ENCODE measurements at places on chromosomes 5 and 9.

GRCh38 chr5:135386886-135387628, 12.0 kb downstream of the MACROH2A1 start:
- DNase-seq: no peak

DNA sequence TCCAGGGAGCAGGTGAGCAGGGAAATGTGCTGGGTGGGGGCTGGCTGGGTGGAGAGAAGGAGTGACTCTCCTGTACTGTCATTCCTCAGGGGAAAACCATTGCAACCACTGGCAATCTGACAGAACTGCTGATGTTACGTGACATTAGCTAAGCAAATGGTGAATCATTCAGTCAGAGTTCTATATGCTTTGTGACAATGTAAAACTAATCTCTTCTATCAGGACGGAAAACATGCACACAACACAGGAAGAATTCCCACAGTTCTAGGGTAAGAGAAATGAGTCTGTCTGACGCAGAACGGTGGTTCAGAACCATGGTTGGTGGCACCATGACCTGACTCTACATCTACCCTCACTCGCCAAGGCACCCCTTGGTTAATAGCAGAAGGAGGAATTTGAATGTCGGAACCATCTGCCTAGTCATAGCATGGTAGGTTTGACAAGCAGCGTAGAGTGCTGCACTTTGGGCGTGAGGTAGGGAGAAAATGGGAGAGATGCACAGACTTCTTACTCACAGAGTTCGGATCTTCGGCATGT, 243.6 kb upstream of the PANK3 start:
- no peak for DNase-seq

DNA sequence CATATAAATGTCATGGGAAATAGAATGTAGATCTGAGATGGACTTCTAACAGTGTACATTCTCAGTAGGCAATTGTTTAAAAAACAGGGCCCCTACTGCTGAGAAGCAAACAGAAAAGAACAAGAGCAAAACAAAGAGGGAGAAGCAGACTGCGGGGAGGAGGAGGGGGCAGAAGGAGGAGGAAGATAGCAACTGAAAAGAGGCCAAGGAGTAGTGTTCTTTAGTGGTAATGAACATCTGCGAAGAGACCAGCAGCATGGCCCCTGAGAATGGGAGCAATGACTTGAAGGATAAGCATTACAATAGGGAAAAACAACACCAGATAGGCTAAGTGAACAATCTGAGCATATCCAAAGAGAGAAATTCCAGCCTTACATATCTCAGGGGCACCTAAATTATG, 36.8 kb downstream of the HAPLN1 start:
- no peak for DNase-seq

- peak; percentile 54 for DNase-seq
Observed at GRCh38 chr5:108727236-108727650, 20.5 kb upstream of the FER start.

- no peak for DNase-seq
Observed at GRCh38 chr9:11064909-11065308, 452.1 kb upstream of the PTPRD start.

- DNase-seq: no peak
Observed at GRCh38 chr5:122896598-122897282, 51.3 kb downstream of the SNX24 start.

GRCh38 chr9:16184964-16185646, 632.3 kb downstream of the CCDC171 start:
- DNase-seq: no peak

GRCh38 chr5:126490167-126490940, 67.1 kb downstream of the GRAMD2B start:
- DNase-seq: no peak

- no peak for DNase-seq
Observed at GRCh38 chr9:133534346-133535291, at the start of gene ADAMTSL2. ADAMTSL2 (plus strand) TSS chr9:133534704; CDS start chr9:133536713, 2,009 bp downstream.

GRCh38 chr5:100165309-100165708, 369.9 kb upstream of the FAM174A start:
- DNase-seq: no peak

DNA sequence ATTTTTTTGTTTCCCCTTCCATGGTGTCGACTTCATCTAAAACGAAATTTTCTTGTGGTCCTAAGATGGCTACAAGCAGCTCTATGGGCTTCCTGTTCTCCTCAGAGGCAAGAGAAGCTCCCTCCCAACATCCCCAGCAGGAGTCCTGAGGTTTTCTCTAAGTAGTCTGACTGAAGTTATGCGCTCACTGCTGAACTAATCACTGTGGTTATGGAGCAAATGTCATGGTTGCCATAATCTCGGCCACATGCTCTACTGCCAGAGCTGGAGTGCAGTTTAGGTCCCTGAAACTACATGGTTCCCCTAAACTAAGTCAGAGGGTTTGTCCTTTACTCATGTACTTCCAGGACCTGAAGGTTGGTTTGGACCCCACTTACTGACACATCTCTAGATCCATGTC, 68.0 kb upstream of the MAMDC2 start:
- no peak for DNase-seq

DNA sequence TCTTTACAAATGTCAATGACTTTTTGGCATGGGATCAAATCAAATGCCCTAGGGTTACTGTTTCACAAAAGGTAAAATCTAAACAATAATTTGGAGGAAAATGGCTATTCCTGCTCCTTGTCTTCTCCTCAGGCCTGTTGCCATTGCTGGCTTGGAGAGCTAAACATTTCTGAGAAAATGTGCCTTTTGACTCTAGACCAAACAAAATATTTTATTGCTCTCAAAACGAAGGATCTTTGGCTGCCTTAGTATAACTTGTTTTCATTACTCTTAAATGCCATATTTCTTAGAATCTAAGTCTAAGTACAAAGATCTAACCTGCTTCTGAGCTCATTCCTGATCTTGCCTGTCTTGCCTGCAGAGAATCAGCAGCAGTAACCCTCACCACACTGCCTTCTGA, 116.6 kb downstream of the MUSK start:
- DNase-seq: no peak

DNA sequence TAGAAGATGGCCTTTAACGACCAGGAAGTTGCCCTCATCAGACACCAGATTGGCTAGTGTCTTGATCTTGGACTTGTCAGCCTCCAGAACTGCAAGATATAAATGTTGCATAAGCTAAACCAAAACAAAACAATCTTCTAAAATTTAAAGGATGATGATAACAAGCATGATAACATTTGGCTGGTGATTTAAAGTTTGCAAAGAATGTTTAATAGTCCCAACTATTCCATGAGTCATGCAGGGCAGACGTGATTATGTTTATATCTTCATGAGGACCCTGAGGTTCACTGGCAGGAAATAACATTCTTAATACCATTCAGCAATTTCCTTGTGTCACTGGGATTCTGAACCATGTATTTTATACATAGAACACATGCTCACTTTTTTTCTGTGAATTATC, 319.8 kb downstream of the HCN1 start:
- no peak for DNase-seq

GRCh38 chr9:129549139-129549538, 71.8 kb downstream of the C9orf50 start:
- DNase-seq: no peak

DNA sequence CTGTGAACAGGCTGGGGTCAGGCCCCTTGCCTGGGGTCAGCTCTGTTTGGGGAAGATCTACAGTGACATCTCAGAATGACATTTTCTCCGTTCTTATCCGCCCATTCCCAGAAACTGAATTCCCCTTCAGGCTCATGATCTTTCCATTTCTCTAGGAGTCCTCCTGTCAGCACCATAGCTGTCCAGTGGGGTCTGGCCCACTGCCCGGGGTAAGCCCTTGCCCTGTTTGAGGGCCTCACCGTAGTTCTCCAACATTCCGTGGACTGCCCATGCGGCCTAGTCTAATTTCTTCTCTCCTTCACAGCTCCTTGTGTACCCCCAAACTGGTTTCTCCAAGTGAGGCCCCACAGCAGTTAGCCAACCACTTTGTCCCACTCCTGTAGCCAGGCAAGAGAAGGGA, 68.4 kb downstream of the ENTREP1 start:
- DNase-seq: no peak

DNA sequence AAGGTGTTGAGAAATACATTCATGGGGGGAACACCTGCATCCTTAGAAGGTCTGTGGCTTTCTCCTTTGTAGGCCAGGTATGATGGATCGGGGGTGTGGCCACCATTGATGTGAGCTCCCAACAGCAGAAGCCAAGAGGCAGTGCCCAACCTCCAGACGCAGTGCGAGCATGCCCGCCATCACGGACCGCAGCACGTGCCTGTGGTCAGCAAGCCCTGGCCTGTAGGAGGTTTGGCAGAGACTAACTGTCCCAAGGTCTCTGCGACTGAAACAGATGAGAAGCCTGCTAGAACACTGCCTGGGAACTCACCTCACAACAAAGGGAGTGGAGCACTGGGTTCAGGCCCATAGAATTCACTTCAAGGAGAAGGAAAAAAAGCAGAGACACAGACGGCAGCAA, 31.9 kb upstream of the ZNF354A start:
- no peak for DNase-seq

DNA sequence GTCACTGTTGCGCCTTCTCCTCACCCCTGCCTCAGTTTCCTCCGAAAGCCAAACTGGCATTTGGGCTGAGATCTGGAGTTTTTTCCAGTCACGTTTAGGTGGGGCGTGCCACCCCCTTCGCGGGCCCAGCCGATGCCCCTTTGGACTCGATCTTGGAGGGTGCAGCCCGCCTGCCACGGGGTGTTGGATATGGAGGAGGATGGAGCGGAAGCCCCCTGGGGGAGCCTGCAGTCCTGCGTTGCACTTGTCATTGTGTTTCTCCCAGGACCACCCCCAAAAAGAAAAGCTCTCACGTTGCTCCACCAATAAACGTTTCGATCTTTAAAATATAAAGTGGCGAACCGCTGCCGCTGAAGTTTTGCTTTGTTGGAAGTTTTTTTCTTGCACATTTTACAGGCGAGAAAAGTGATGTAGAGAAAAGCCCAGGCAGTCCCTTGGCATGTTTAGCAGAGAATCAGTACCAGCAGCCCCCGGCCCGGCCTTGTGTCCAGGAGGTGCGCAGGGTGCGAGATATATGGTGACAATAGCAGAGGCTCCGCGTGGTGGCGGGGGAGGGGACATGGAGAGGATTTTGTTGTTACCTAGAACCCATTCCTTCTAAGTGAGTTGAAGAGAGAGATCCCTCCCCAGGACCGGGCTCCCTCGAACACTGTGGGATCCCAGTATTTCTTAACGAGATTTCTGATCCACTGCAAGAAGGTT, 681 bp downstream of the F2R start:
- DNase-seq: no peak

- DNase-seq: no peak
Observed at GRCh38 chr5:107395632-107396350, 274.9 kb downstream of the EFNA5 start.

DNA sequence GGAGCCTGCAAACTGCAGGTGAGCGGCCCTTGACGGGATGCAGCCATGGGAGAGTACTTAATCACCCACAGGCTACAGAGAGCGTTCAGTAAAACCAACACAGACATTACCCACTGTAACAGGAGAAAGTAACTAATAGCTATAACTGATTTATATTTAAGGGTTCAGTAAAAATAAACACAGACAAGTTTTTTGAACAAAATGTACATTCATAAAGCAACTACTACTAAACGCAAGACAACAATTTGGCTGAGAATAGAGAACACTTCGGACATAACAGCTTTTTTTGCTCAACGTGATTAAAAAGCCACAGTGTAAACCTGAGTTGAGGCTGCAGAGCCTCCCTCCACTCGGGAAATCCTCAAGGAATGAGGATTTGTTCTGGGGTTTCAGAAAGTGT, 61.7 kb downstream of the LIFR start:
- DNase-seq: no peak

- no peak for DNase-seq
Observed at GRCh38 chr5:5632678-5633077, 210.2 kb downstream of the ICE1 start.

- DNase-seq: no peak
Observed at GRCh38 chr9:98432960-98433359, 177.5 kb upstream of the TBC1D2 start.

GRCh38 chr5:74476819-74477453, 163.6 kb downstream of the ENC1 start:
- DNase-seq: no peak

DNA sequence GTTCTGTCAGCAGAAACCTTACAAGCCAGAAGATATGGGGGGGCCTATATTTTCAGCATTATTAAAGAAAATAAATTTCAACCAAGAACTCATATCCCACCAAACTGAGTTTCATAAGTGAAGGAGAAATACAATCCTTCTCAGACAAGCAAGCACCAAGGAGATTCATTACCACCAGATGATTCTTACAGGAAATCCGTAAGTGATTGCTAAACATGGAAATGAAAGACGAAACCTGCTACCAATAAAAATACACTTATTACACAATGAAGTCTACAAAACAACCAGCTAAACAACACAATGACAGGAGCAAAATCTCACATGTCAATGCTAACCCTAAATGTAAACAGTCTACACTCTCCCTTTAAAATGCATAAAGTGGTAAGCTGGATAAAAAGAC, 17.8 kb upstream of the C9orf72 start:
- DNase-seq: no peak

GRCh38 chr5:32042551-32042961, 131.6 kb downstream of the GOLPH3 start:
- DNase-seq: no peak

- DNase-seq: no peak
Observed at GRCh38 chr9:81849631-81850259, 78.5 kb upstream of the SPATA31D4 start.

DNA sequence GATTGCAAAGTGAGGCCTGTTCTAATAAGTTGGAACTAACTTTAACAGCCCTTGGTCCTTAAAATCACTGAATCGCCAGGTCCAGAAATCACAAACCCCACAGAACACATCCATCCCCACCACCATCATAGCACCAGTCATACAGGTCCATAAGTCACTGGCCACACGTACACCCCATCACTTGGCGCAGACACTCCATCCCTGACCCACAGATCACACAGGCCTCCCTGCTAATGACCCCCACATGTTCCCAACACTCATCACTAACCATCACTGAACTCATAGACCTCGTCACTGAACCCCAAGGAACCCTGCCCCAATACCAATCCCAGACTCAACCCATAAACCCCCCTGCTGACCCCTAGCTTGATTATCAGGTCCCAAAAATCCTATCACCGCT, 41.2 kb upstream of the ZNF300 start:
- DNase-seq: no peak

GRCh38 chr5:127867022-127867783, 164.0 kb downstream of the CCDC192 start:
- no peak for DNase-seq

DNA sequence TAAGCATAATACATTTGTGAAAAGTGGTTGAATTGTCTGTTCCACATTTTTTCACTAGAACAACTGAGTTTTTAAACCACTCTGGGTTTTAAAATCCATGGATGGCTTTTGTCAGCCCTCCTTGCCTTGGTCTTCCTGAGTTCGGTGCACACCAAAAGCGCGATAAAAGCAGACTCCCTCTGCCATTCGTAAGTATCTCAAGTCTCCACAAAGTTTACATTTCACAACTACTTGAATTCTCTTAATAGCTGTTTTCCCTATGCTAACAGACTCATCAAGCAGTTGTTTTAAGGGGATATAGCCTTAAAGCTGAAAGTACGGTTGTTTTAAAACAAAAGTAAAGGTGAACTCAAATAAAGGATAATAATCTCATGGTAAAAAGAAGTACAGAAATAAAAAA, 52.9 kb downstream of the GLIS3 start:
- DNase-seq: no peak

GRCh38 chr9:137025517-137025966, 2.5 kb downstream of the ABCA2 start:
- no peak for DNase-seq
